Activated CD4-positive, CD25-positive, alpha-beta regulatory T cell treated with anti-CD3 and anti-CD28 coated beads, Interleukin-2, amount 50 U/mL, for 72 hours (primary cell): ENCODE measurements at places on chromosomes 11 and 22.

- no peak for DNase-seq
These were observed 47.7 kb downstream of the CD82 start for GRCh38 chr11:44613153-44613552.

GRCh38 chr22:47333625-47334024 is 571.2 kb downstream of the TBC1D22A start:
- no peak for DNase-seq

GRCh38 chr11:86681483-86681756 is 9.0 kb upstream of the ME3 start:
- no peak for DNase-seq

GRCh38 chr11:131642756-131643531 is 272.5 kb downstream of the NTM start:
- no peak for DNase-seq

- no peak for DNase-seq
These were observed 63.7 kb downstream of the MACROD1 start for GRCh38 chr11:64102005-64102738.

DNA sequence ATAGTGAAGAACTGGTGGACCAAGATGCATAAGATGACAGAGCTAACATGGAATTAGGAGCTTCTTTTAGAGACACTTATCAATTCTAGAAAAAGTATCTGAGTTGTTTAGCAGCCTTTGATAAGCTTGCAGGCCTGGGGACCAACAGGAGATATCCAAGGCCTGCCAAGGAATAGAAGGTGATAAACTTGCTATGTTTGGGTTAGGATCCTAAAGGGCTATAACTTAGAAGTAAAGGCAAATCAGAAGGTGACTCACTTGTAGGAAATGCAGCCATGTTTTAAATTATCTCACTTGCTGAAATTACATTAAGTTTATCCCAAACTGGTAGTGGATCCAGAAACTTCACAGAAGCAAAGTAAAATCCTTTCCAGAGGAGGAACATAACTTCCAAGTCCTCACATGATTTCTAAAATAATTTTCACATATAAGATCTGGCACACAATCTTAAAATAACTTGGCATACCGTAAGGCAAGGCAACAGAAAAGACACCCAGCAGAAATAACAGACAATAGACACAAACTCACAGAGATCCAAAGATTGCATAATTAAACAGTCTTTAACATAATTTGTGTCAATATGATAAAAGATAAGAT is 69.6 kb upstream of the TEAD1 start:
- no peak for DNase-seq

DNA sequence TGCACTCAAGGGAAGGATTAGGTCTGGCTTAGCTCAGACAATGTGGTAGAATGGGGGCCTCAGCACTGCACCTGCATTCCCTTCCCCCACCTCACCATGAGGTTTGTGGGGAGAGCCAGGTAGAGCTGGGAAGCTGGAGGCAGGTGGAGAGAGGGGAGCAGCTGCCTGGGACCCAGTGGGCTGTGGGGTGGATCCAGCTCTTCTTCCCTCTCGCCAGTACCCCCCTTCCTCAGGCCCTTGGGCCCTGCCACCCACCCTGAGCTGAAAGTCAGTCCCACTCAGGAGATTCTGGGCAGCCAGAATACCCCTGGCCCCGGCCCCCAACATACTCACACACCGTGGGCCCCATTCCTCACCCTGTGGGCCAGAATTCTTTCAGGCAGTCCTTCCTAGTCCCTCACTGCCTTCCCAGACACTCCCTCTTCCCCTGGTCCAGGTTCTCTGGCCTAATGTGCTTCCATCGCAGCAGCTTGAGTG is 3.1 kb upstream of the POLD4 start:
- DNase-seq: no peak

- no peak for DNase-seq
These were observed 6.0 kb downstream of the RPL3 start for GRCh38 chr22:39313258-39314001.

DNA sequence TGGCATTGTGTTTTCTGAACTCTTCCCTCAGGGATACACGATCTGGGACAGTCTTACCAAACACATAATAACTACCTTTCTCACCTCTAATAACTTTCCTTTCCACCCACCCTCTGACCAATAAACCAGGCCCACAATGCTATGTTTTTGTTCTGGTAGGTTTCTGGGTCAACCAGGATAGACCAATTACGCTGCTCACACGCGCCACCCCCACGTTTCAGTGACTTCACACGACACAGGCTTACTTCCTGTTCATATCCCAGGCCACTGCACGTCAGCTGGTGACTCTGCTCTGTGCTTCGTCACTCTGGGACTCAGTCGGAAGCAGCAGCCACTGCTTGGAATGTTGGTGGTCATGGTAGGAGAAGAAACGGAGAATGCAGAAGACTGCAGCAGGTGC is 2.5 kb downstream of the KRTAP5-4 start:
- DNase-seq: no peak
